Cardiac septum (tissue), 1 donor: ENCODE measurements at places on chromosomes 3 and 15.
A peak's percentile ranks its signal among the peaks of the same experiment; 100 is the strongest.

DNA sequence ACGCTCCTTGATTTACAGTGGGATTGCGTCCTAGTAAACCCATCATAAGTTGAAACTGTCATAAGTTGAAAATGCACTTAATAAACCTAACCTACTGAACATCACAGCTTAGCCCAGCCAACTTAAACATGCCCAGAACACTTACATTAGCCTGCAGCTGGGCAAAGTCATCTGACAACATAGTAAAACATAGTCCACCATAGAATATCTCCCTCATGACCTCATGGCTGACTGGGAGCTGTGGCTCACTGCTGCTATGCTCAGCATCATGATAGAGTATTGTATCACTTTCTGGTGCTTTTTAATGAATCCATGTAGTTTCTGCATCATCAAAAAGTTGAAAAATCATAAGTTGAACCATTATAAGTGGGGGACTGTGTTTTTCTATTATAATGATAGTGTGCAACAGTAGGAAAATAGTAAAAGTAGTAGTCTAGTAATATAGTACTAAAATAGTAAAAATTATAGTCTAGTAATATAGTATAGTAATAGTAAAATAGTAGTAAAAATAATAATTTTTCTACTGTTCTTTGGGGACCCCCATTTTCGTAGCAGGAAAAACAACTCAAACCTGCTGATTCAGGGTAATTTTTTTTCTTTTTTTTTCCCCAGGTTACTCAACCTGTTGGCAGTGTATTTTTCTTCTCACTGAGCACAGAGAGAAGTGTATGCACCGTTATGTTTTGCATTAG lies 233.5 kb downstream of the MYRIP start:
- no peak for DNase-seq

GRCh38 chr15:58314593-58315216 lies 117.1 kb upstream of the LIPC start:
- DNase-seq = no peak

GRCh38 chr3:48556796-48557626 lies at the start of gene PFKFB4:
Gene PFKFB4 (minus strand): TSS chr3:48556803. CDS start chr3:48556777, 26 bp downstream.
- peak; percentile 100 for DNase-seq

GRCh38 chr3:34886443-34886842 lies 752.9 kb upstream of the ARPP21 start:
- no peak for DNase-seq

GRCh38 chr3:136792556-136793330 lies 26.2 kb upstream of the SLC35G2 start:
- DNase-seq = no peak

- no peak for DNase-seq
Measured at GRCh38 chr3:123832692-123833397, 51.3 kb downstream of the MYLK start.

- no peak for DNase-seq
Measured at GRCh38 chr3:108124337-108125152, 33.7 kb upstream of the CD47 start.

DNA sequence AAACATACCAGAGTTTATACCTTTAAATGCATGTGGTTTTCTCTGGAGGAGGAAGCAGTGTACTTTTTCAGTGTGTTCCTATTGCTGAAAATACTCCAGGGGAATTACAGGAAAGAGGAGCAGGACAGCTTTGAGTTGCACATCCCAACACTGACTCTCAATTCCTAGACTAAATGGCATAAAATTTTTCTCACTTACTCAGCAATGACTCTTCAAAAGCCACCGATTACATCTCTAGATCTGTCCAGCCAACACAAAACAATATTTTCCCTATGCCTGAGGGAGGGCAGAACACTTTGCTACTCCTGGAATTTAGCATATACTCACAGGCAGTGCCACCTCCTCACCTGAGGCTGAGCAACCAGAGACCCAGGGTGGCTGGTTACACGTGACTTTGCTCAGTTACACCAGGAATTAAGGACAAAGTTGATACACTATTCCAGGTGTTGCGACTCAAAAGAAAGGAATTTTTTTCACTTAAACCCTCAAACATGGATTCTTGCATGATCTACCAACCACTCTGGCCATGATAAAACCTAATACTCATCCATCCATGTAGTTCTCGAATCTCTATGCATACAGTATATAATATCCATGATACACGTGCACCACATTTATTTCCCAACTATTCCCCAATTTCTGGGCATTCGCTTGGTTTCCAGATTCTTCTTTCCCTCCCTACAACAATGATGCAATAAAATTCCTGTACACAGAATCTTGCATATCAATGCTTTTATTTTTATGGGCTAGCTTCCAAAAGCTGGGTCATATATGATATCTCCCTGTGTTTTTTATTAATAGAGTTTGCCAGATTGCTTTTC lies 194.6 kb downstream of the THRB start:
- DNase-seq = no peak

GRCh38 chr3:154086286-154086685 lies 34.9 kb upstream of the ARHGEF26 start:
- DNase-seq = no peak

GRCh38 chr15:85976986-85977385 lies 102.7 kb upstream of the AGBL1 start:
- DNase-seq = no peak

DNA sequence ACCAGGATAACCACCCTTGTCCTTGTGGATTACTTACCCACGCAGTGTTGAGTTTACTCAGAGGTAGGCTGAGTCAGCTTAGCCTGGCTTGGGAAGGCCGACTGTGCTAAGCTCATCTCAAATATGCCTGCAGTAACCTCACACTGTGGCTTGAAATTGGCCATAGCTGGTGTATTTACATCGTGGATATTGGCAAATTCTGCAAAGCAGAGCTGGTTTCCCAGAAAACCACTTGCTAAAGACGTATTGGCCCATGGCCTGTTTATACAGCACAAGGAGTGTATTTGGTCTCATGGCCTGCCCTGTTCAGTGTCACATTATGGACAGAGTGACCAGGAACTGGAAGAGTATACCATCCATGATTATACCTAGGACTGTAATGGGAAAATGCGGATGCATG lies 170.5 kb upstream of the UBE3A start:
- no peak for DNase-seq

GRCh38 chr3:119085070-119085439 lies 50.4 kb upstream of the IGSF11 start:
- DNase-seq = no peak

- no peak for DNase-seq
Measured at GRCh38 chr3:149816986-149817385, 4.0 kb downstream of the RNF13 start.

- no peak for DNase-seq
Measured at GRCh38 chr3:194447161-194447560, 39.6 kb downstream of the ATP13A3 start.

GRCh38 chr3:196992461-196993065 lies 23.9 kb upstream of the PIGZ start:
- DNase-seq = peak; percentile 46

GRCh38 chr15:35679186-35679585 lies 133.2 kb upstream of the DPH6 start:
- no peak for DNase-seq

GRCh38 chr3:135215516-135215915 lies 420.5 kb downstream of the EPHB1 start:
- no peak for DNase-seq

GRCh38 chr3:52473026-52473425 lies 17.6 kb downstream of the NISCH start:
- DNase-seq = no peak
